NCI-H2081 (cell line): ENCODE measurements at places on chromosomes 7 and 10.

DNA sequence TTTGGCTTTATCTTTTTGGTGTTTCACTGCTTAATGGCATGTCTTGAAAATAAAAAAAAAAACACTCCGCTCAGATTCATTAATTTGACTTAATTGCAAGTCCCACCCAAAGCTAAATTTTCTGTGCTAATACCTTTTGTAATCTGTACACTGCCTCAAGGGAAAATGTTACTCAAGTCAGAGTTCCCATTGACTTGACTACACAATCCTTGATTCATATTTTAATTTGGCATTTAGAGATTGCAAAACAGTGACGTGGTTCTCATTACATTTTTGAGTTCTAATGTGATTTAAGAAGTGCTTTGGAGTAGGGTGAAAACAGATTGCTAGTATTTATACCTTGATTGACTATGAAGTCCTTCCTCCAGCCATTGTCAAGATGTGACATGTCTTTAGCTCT is 21.3 kb upstream of the LIPM start:
- no peak for DNase-seq

GRCh38 chr7:144452064-144452463 is 48.6 kb upstream of the NOBOX start:
- DNase-seq = no peak

- no peak for DNase-seq
These were observed 80.8 kb downstream of the CD36 start for GRCh38 chr7:80719261-80719660.

GRCh38 chr10:86659161-86659691 is 4.9 kb downstream of the OPN4 start:
- DNase-seq = no peak

DNA sequence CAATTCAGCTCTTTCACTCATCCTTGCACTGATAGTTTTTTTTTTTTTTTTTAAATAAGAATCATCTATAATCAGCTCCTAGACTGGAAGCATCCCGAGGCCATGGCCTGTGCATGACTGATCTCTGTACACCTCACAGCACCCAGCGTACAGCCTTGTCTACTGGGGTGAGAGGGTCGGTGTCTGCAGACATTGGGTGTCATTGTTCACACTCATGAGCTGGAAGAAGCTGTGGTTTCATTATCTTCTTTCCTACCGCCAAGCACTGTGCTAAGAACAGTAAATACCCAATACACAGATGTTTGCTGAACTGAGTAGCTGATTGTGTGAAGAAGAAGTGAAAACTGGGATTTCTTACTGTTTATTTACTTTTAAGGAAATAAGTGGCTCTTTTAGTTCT is 123.6 kb downstream of the CLEC2L start:
- no peak for DNase-seq
